ENCODE measurements at places on chromosomes 5 and 9. TPM values are rescaled to one million over a fixed set of nuclear protein-coding genes. Genes with fewer than 3 reads are reported as not detected.

The CDK9 gene
- total RNA-seq, result 51.1 TPM

The GABRA1 gene
- total RNA-seq, result not detected

The STXBP1 gene
- total RNA-seq, result 44.4 TPM

The GLRA1 gene
- total RNA-seq, result not detected

The PCDHB3 gene
- total RNA-seq, result 0.29 TPM

The FAM153A gene
- not detected for total RNA-seq

The POLK gene
- total RNA-seq, result 44.4 TPM

The ZDHHC11 gene
- 2.4 TPM for total RNA-seq

The PDZD2 gene
- 0.44 TPM for total RNA-seq

The FBN2 gene
- 431 TPM for total RNA-seq

The CCDC183 gene
- 0.22 TPM for total RNA-seq

The SAXO1 gene
- total RNA-seq, result not detected

The DOCK2 gene
- total RNA-seq, result 3.5 TPM

The CDO1 gene
- 6.0 TPM for total RNA-seq

The SLIT3 gene
- total RNA-seq, result 0.66 TPM

The SAPCD2 gene
- total RNA-seq, result 0.22 TPM

The SH2D3C gene
- not detected for total RNA-seq
